AG10803 (cell line): ENCODE measurements at places on chromosomes 12 and 14.
A peak's percentile ranks its signal among the peaks of the same experiment; 100 is the strongest.

- no peak for DNase-seq
Observed at GRCh38 chr12:128459067-128459466, 192.1 kb downstream of the TMEM132C start.

DNA sequence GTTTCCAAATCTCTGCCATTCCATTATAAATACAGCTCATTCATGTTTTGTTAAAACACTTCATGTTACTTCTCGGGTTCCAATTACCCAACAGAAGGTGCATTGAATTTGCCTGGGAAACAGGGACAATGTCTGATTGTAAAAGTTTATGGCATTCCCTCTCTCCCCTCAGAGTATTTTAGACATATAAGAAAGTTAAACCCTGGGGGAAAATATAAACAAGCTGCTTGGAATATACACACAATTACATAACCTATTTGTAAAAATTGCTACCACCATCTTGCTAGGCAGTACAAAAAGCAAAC lies 60.0 kb downstream of the BTG1 start:
- no peak for DNase-seq

DNA sequence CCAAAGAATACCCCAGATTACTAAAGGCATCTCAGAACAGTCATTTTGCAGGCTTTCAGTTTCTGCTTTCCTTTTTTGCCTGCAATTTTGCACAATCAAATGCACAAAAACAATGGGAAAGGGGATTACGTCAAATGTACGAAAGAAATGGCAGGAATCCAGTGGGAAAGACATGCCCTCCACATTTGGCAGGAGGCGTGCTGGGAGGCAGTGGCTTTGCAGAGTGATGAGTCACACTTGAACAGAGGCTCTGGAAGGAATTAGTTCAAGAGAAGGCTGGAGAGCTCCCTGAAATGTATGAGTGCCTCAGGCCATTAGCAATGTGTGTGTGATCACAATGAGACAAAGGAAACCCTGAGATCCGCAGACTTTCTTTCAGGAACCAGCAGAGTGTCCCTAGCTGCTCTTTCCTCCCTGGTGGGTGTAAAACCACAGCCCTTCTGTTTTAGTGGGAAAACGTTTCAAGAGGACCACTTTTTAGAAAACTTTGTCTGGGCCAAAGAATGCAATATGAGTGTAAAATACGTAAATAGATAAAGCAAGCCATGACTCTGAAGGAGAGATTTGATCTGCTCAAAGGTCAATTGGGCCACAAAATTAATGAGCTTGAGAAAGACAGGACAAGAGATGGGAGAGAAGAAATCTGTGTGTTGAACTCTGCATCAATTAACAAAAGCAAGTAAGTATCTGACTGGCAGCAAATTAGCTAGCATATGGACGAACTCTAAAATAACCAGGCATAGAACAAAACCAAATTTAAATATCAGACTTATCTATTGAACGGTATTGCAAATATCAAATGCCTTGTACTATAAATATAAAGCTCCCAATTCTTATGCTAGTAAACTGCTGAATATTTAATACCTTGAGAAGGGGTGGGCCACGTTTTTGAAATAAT lies 155.4 kb upstream of the PDE3A start:
- DNase-seq, result peak; percentile 97

- no peak for DNase-seq
Observed at GRCh38 chr14:63398952-63399351, 80.2 kb upstream of the GPHB5 start.

GRCh38 chr14:75486318-75486717 lies 36.0 kb upstream of the BATF start:
- DNase-seq, result no peak

- no peak for DNase-seq
Observed at GRCh38 chr14:87630846-87631245, 362.1 kb downstream of the GALC start.

DNA sequence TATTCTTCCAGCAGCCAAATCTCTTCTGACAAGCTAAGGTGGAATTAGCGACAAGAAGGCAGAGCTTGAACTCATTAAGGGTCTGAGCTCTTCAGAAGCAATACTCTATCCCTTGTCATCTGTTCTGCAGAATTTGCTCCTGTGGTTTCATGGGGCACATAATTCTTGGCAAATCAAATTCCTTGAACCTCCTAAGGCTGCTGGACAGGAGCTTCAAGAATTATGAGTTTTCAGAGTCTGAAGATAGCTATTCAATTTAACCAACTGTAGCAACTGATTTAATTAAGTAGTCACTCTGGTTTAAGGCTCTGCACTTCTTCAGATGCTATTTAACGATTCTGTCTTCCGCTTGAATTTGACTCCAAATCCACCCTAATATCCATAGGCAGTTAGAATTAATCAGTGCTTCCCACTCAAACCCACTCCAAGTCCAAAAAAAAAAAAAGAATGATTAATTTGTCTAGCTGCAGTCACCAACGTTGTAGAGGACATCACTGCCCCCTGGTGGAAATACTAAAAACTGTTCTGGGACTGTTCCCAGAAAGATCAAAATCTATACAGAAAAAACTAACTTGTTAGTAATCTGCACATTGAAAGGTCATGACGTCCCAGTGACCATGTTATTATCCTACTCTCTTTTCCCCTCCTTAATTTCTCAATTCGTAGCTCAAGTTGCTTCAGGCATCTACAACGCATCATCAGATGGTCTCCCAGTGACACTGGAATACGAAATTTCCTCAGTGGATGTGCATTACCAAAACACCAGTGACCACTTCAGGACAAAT lies 169.9 kb downstream of the KIF21A start:
- peak; percentile 36 for DNase-seq

DNA sequence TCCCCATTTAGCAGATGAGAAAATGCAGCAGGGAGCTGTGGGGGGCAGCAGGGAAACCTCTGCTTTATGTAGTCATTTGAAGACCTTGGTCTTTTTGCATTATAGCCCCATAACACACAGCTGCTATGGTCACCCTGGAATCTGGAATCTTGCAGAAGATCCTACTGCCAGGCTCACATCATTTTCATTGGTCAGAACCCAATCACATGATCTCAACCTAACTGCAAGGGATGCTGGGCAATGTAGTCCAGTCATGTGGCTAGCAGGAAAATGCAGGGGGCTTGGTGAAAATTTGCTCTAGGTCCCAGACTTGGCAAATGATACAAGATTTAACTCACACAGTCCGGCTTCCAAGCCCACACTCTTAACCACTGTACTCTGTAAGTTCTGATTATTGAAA lies 1028.7 kb downstream of the AACS start:
- no peak for DNase-seq

- DNase-seq, result peak; percentile 33
Observed at GRCh38 chr12:66623455-66623854, 55.4 kb downstream of the GRIP1 start.

- DNase-seq, result peak; percentile 76
Observed at GRCh38 chr14:73223049-73223448, 14.3 kb upstream of the PAPLN start.

- DNase-seq, result no peak
Observed at GRCh38 chr14:24401810-24402702, 3.3 kb downstream of the NYNRIN start.

DNA sequence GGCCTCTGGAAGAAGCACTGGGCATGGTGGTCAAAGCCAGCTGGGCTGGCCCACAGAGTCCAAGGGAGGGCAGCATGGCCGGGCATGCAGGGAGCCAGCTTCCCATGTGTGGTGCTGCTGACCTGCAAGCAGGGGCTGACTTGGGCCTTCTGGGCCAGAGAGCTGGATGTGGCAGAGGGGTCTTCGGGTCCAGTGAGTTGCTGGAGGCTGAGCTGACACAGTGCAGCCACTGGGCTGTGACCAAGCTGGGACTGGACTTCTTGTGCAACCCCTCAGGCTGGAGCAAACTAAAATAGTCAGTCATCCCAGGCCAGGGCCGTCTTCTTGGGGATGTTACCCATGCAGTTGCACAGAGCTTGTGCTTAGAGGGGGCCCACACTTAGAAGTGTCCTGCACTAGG lies 7.3 kb upstream of the RIN3 start:
- DNase-seq, result no peak

GRCh38 chr14:105411017-105411941 lies 8.3 kb upstream of the MTA1 start:
- DNase-seq, result peak; percentile 24

DNA sequence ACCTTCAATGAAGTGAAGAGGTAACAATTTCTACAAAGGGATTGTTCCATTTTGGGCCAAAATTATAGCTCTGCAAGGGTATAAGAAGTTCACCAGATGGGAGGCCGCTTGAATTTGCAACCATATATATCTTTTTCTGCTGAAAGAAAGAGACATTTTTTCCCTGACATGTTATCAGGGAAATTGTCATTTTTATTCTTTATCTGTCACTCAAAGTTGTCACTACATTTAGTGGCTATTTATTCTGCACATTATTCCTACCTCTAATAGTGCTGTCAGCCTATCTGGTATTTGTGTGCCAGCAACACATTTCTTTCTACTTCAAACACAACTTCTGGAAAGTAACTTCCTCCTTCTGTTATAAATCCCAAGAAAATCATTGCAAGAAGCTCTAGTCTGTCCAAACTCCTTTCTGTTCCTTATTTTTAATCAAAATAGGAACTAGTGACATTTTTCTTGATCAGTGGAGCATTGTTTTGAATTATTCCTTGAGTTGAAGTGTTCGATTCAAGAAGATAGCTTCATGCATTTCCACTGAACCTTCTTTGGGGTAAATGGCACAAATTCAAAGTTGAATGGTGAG lies 137.9 kb upstream of the ATP2B1 start:
- DNase-seq, result no peak

DNA sequence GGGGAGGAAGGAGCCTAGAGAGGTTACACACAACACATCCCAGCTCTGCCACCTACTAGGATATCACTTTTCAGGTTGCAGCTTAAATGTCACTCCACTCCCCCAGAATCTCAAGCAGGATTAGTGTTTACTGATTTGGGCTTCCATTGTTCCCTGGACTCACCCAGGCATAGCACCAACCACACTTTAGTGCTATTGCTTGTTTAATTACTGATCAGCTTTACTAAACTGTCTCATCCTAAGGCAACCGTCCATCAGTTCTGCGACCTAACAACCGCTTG lies 6.1 kb upstream of the KRT18 start:
- no peak for DNase-seq

DNA sequence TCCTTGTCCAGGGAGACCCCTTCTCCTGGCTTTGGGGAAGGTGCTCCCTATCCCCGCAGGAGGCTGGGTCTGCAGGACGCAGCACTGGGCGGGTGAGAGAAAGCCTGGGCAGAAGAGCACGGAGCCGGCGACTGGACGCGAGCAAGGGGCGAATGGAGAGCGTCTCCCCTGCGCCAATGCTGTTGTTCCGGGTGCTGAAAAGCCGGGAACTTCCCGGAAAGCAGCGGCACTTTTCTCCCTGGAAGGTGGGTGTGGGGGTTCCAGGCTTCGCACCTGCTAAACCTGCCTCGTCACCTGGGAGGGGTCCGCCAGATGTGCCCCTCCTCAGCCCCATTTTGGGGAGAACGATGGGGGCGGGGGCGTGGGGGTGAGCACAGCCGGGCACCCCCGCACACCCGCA lies 417.1 kb upstream of the TMTC1 start:
- no peak for DNase-seq

DNA sequence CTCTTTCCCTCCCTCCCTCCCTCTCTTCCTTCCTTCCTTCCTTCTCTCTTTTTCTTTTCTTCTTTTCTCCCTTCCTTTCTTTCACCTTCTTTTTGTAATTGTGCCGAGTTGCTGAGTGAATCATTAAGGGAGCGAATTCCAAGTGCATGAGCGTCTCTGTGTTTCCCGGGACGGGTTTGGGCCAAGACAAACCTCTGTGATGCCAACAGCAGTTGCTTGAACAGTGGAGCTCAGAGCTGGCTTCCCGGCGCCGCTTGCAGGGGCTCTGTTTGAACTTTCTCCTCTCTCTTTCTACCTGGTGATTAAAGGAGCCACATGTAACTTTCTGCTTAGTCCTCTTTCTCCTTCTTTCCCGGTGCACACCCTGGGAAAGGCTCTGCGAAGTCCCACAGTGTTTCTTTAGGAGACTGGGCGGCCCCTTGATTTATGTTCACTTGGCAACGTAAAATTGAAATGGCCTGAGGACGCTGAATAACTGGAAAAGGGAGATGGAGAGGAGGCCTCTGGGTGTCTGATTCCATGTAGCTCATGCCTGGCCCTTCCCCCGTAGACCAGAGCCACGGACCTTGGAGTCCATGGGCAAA lies 33.7 kb upstream of the MAP1LC3B2 start:
- peak; percentile 93 for DNase-seq

- DNase-seq, result no peak
Observed at GRCh38 chr12:26269562-26270284, 74.3 kb downstream of the SSPN start.

GRCh38 chr12:131075194-131075593 lies 121.5 kb downstream of the ADGRD1 start:
- DNase-seq, result no peak

GRCh38 chr12:46217541-46218321 lies 51.1 kb downstream of the SLC38A1 start:
- no peak for DNase-seq

- no peak for DNase-seq
Observed at GRCh38 chr12:92821142-92821541, 108.0 kb downstream of the EEA1 start.

- DNase-seq, result no peak
Observed at GRCh38 chr14:36870776-36871175, 209.1 kb downstream of the PAX9 start.
